ENCODE measurements at places on chromosomes 5 and 9. TPM values are rescaled to one million over a fixed set of nuclear protein-coding genes. Genes with fewer than 3 reads are reported as not detected.

DNA sequence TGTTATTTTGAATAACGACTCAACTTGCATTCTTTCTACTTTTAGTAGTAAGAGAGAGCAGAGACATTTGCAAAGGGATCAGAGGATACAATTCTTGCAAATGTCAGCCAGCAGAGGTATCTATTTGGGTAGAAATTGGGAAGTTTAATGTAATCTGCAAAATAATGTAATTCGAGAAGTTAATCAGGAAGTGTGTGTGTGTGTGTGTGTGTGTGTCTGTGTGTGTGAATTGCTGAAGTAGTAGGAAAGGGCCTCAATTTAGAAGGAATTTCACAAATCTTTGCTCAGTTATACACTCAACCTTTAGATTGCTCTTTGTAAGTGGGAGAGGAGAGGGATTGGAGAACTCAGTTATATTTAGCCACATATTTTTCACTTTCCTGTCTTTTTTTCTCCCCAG is 11.0 kb upstream of the IFNA1 start:
- DNase-seq: no peak

- DNase-seq: no peak
Measured at GRCh38 chr9:92649007-92649406, 20.9 kb downstream of the IPPK start.

DNA sequence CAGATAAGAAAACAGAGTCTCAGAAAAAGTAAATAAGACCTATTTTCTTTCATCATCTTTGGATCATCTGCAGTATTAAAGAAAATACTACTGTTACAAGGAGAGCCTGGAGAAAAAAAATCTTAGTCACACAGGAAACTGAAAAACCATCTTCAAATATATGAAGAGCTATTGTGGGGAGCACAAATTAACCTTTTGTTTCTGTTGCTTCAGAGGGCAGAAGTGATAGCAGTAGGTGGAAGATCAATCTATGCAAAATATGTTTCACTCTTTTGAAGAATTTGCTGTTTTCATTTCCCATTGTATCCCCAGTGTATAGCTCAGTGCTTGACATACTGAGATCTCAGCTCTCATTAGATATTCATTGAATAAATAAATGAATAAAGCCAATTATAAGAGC is 13.1 kb upstream of the CEMIP2 start:
- peak; percentile 55 for DNase-seq

- no peak for DNase-seq
Measured at GRCh38 chr9:89037891-89038290, 46.6 kb downstream of the S1PR3 start.

- no peak for DNase-seq
Measured at GRCh38 chr5:94702729-94703128, 84.3 kb downstream of the SLF1 start.

DNA sequence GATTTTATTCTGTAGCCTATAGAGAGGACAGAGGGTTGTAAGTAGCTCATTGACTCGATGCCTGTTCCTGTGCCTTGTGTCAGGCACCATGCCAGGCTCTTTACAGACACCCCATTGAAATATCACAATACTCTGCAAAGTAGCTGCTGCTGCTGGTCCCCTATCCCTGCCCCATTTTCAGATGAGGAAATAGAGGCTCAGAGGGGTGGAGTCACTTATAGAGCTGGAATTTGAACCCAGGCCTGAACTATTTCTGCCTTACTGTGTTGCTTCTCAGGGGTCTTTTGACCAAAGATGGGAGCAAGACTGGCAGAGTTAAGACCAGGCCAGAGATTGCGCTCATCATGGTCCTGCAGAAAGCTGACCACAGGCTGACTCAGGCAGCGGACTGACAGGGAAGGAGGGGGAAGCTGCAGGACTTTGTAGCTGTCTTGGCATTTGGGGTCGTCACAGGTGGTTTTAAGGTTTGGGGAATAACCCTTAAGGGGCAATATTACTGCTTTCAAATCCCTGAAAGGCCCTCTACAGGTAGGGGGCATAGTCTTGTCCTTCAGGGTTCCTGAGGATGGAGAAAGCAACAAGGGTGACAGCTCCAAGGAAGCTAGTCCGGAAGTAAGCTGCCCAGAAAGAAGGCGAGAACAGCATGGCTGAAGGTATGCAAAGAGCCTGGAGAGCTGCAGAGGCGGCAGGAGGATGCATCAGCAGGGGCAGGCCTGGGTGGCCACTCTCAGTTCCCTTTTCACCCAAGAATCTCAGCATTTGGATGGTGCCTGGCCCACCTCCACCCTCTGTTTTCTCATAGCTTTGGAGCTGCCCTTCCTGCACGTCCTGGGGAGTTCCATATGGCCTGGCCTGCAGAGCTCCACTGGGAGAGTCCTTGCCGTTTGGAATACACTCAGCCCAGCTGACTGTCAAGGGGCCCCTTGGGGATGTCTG is 18.3 kb upstream of the NDST1 start:
- DNase-seq: no peak

DNA sequence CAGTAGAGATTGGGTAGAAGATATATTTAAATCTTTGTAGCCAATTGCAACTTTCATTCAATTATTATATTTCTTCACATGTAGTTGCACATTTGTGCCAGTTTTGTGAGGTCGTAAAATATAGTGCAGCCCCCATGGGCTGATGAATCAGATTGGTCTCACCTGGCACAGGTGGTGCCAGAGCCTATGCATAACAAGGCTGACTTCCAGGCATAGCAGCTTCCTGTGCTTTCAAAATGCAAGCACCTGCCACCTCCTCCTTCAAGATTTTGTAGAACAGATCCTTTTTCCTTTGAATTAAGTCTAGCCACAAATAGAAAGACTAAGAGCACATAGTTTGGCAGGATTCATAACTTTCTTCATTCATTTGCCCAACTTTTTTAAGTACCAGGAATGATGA is 87.1 kb downstream of the STARD4 start:
- DNase-seq: no peak

- DNase-seq: no peak
Measured at GRCh38 chr5:68489556-68489955, 274.0 kb downstream of the PIK3R1 start.

GRCh38 chr5:10289353-10289752 is 18.3 kb downstream of the CMBL start:
- no peak for DNase-seq

GRCh38 chr9:98781588-98782383 is 14.6 kb downstream of the ANKS6 start:
- DNase-seq: no peak

DNA sequence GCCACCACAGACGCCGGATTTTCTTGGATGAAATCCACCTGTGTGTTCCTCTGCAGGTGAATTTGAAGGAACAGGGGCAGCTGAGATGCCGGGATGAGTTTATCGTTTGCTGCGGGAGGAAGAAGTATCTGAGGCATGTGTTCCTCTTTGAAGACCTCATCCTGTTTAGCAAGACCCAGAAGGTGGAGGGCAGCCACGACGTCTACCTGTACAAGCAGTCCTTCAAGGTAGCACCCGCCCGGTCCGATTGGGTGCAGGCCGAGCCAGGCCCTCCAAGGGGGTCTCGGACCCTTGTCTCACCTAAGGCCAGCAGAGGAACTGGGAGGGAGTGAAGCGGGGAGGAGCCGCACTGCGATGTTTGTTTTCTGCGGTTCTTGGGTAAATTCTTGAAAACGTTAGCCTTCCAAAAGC is 18.4 kb upstream of the LRRC14B start:
- DNase-seq: no peak

GRCh38 chr5:96919754-96920197 is 16.1 kb upstream of the LNPEP start:
- peak; percentile 38 for DNase-seq

- peak; percentile 26 for DNase-seq
Measured at GRCh38 chr5:170638454-170639220, 134.8 kb downstream of the KCNIP1 start.

- no peak for DNase-seq
Measured at GRCh38 chr9:124033967-124034366, 22.4 kb downstream of the LHX2 start.

DNA sequence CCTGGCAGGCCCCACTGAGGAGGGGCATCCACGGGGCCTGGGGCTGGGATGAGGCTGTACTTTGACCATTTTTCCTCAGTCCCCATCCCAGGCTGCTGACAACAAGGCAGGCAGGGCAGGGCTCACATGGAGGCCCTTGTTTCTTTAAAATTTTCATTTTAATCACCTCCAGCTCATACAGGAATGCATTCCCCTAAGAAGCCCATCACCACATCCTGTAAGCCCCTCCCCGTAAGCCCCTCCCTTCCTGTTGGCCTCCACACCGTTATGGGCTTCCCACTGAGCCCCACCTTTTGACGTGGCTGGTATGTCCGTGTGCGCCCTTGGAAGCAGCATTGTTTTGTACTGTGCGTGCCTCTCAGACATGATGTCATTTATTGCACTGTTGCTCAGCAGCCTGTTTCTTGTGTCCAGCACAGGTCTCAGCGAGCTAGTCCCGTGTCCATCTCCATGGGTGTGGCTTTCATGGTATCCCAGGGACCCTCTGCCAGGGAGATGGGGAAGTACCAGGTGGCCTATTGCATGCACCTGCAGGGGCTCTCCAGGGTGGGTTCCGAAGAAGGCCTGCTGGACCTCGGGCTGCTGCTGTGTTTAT is 22.4 kb downstream of the PHF2 start:
- no peak for DNase-seq

DNA sequence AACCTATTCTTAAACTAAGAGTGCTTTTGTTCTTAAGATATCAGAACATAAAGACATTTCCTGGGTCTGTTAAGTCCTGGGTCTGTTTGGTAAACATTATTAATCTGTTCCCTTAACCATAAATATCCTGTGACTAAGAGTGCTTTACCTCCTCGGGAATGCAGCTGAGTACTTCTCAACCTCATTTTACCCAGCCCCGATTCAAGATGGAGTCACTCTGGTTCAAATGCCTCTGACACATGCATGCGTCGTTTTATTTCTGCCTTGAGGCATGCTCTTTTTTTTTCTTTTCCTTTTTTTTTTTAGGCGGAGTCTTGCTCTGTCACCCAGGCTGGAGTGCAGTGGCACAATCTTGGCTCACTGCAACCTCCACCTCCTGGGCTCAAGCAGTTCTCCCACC is 39.8 kb upstream of the FBXL17 start:
- no peak for DNase-seq

- no peak for DNase-seq
Measured at GRCh38 chr5:178241231-178241663, 8.6 kb upstream of the PHYKPL start.

DNA sequence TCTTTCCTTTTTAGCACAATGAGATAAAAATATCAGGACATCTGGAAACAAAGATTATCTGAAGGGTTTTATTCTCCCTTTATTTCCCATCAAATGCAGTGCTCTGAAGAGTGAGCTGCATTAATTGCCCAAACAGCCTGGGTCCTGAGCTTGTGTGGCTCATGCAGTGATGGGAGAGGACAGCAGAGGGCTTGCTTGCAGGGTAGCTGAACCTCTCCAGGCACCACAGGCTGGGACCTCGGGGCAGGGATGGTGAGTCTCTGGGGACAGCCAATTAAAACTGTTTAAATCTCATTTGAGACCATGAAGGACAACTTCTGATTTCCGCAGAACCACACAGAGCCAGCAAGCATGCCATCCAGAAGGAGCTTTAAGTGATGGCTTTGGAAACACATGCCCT is 71.2 kb downstream of the PLAC8L1 start:
- DNase-seq: no peak

DNA sequence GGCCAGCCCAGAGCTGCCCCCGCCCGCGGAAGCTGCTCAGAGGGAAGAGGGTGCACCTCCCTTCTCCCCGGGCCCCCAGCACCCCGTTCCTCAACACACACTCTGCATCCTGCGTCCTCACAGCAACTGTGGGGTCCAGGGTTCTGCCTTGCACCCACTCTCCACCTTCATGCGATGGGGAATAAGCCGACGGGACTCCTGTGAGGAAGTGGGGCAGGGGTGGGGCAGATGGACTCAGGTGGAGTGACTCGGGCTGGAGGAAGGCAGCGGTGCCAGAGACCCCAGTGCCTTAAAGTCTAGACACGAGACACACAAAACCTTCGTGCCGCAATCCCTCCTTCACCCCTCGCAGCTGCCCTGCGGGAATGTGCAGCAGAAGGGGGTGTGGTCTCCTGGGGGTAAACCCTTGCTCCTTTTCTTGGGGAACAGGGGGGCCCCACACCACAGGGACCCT is 8.6 kb downstream of the BRD3 start:
- no peak for DNase-seq

GRCh38 chr5:91885291-91886265 is 502.5 kb upstream of the ARRDC3 start:
- DNase-seq: no peak

DNA sequence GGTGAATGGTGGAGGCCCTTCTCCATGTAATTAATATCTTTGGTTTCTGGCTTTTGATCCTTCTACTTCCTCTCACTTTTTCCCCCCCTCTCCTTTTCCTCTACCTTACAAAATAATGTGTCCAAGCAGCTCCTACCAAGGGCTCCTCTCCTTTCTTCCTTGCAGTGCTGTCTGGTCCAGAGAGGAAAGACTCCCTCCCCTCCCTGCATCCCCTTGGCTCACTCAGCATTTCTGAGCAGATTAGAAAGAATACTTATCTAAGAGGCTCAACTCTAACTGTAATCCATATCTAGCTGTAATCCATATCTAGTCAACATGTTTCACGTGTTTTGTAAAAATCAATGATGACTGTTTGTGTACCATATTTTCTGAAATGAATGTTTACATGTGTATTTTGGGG is 97.4 kb downstream of the GAPVD1 start:
- no peak for DNase-seq

- peak; percentile 81 for DNase-seq
Measured at GRCh38 chr5:138668451-138669380, 84.5 kb upstream of the CTNNA1 start.

DNAH5 gene
- not detected for polyA plus RNA-seq

BAAT gene
- polyA plus RNA-seq: not detected

PCDHB6 gene
- polyA plus RNA-seq: not detected

THG1L gene
- 1.4 TPM for polyA plus RNA-seq

RNF224 gene
- not detected for polyA plus RNA-seq

ADAMTS16 gene
- polyA plus RNA-seq: not detected

PAEP gene
- not detected for polyA plus RNA-seq

PCDHGA8 gene
- not detected for polyA plus RNA-seq

NEUROG1 gene
- polyA plus RNA-seq: not detected

GRXCR2 gene
- not detected for polyA plus RNA-seq

SPATA6L gene
- polyA plus RNA-seq: not detected

SOX30 gene
- 0.11 TPM for polyA plus RNA-seq

NKD2 gene
- polyA plus RNA-seq: not detected
